ENCODE measurements at places on chromosomes 7 and 10. TPM values are rescaled to one million over a fixed set of nuclear protein-coding genes. Genes with fewer than 3 reads are reported as not detected.

Gene AGAP5
- polyA plus RNA-seq, result 2.6 TPM

Gene LOXL4
- 0.49 TPM for polyA plus RNA-seq

Gene NUTM2E
- polyA plus RNA-seq, result not detected

Gene FHIP2A
- polyA plus RNA-seq, result 3.2 TPM

Gene TMEM243
- 11.5 TPM for polyA plus RNA-seq

Gene ASB15
- polyA plus RNA-seq, result not detected

Gene IL15RA
- 2.5 TPM for polyA plus RNA-seq

Gene COMTD1
- polyA plus RNA-seq, result 185 TPM

Gene SFMBT2
- 0.45 TPM for polyA plus RNA-seq

Gene STRA8
- not detected for polyA plus RNA-seq

Gene AQP1
- 49.8 TPM for polyA plus RNA-seq

Gene SUN3
- polyA plus RNA-seq, result 0.02 TPM

Gene SLC26A4
- 0.06 TPM for polyA plus RNA-seq

Gene HDAC9
- 1.1 TPM for polyA plus RNA-seq

Gene JAKMIP3
- polyA plus RNA-seq, result 0.12 TPM

Data from esophagus (tissue), 2 donors.